ENCODE measurements at places on chromosomes 12 and 14.

- no peak for DNase-seq
Measured at GRCh38 chr12:61853945-61854344, 406.3 kb upstream of the USP15 start.

DNA sequence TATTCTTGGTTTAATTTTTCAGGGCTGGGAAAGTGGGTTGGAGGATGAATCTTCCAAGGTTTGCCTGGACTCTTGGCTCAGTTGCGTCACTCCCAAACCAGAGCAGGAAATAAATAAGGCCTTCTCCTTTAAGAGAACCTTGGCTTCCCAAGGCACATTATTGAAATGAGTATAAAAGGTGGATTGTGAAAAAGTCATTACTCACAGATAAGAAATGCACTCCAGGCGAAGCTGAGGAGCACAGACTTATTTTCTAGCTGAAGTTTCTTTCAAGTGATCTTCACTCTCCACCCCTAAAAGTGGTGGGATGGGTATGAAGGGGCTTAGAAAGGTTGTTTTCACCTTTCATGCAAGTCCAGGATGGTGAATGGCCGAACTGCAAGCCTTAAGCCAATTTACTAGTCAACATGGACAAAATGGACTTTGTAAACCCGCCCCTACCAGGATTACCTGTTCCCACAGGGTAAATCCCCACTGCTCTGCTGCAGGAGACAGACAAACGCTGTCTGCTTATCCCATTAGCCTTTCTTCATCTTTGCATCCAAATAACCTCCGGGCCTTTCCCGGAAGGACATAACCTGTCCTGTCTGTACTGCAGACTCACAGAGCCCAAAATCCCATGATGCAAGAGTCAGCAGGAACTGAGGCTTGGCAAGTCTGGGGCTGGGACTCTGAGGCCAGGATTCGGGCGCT is 207.6 kb downstream of the BCL11B start:
- DNase-seq, result no peak

GRCh38 chr12:124515981-124516380 is 51.4 kb downstream of the NCOR2 start:
- no peak for DNase-seq

DNA sequence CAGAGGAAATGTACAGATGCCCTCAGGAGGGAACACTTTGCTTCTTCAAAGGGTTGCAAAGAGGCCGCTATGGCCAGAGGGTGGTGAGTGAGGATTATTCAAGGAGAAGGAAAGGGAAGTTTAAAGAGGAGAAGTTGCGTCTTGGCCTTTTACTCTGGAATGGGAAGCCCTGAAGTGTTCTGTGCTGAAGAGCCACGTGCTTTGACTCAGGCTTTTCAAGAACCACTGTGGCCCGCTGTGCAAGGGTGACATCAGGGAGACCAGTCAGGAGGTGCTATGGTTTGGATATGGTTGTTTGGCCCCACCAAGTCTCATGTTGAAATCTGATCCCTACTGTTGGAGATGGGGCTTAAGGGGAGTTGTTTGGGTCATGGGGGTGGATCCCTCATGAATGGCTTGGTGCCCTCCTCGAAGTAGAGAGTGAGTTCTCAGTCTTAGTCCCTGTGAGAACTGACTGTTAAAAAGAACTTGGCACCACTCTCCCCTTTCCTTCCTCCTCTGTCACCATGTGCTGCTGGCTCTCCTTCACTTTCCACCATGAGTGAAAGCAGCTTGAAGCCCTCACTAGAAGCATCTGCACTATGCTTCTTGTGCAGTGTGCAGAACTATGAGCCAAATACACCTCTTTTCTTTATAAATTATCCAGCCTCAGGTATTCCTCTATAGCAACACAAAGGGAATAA is 66.1 kb upstream of the DUSP6 start:
- DNase-seq, result no peak

DNA sequence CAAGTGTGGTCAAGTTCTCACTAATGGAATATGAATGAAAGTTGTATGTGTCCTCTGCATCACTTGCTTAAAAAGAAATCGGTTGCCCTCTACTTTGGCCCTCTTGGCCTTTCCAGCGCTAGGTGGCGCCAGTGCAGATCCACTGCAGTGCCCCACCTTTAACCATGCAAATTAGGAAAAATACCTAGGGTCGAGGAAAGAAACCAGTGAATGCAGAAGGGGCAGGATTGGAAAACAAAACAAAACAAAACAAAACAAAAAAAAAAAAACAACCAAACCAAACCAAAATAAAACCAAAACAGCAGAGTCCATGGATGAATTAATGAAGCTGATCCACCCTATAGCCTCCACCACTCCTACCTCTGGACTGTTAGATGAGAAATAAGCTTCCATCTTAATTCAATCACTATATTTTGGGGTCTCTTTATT is 12.9 kb upstream of the NEMF start:
- peak; percentile 80 for DNase-seq

GRCh38 chr14:96287856-96288255 is 31.8 kb downstream of the BDKRB1 start:
- DNase-seq, result no peak

DNA sequence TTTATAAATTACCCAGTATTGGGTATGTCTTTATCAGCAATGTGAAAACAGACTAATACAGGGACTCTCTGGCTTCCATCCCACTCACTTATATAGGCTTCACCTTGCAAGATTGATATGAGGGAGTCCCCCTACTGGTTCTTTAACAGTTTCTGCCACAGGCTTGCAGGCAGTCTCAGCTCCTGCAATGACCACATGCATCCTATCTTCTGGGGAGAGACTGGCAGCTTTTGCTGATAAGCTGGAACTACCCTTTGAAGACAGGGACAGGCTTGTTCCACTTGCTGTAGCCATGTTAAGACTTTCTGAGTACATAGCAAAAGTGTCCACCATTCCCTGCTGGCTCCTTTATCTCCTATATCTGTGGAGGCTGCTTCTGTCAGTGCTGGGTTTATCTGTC is 531.7 kb upstream of the FLRT2 start:
- no peak for DNase-seq

- DNase-seq, result no peak
Measured at GRCh38 chr14:50100805-50101204, 15.6 kb downstream of the VCPKMT start.

Data from activated T-cell treated with anti-CD3 and anti-CD28 coated beads for 1 hour (primary cell).